NCI-H2029 (cell line): ENCODE measurements at places on chromosomes 4 and X.

DNA sequence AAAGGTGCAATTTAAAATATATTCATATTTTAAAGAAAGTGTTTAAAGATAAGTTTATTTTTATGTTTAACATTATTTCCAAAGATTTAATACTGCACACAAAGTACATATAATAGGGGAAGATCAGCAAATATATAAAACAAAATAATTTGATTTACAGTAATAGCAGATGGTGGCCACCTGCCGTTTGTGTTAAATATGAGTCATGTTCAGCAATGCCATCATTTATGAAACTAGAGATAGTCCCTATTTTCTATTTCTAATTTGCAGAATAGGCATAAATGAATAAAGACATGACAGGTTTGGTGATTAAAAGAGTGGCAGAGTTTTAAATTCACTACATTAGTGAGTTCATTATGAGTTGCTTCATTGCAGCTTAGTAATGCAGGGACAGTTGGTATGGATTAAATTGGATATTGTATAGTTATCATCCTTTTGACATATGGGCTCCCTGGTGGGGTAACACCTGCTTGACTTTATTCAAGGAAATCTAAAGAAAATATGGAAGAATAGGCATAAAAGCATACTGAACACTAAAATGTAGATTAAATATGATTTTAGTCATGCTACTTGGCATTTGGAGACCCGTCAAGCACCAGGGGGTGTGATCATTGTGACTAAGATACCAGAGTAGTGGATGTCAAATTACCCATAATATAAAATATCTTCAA is 78.8 kb upstream of the BANK1 start:
- no peak for DNase-seq

- no peak for DNase-seq
These were observed 144.8 kb downstream of the NWD2 start for GRCh38 chr4:37389366-37389765.

- DNase-seq: no peak
These were observed 24.2 kb upstream of the VSIG1 start for GRCh38 chrX:108020631-108021030.

- no peak for DNase-seq
These were observed 1511.0 kb downstream of the ARAP2 start for GRCh38 chr4:34733185-34733941.

- DNase-seq: no peak
These were observed 11.9 kb downstream of the HTT-AS start for GRCh38 chr4:3062471-3062870.

GRCh38 chr4:1807332-1807777 is 14.3 kb downstream of the FGFR3 start:
- DNase-seq: no peak

DNA sequence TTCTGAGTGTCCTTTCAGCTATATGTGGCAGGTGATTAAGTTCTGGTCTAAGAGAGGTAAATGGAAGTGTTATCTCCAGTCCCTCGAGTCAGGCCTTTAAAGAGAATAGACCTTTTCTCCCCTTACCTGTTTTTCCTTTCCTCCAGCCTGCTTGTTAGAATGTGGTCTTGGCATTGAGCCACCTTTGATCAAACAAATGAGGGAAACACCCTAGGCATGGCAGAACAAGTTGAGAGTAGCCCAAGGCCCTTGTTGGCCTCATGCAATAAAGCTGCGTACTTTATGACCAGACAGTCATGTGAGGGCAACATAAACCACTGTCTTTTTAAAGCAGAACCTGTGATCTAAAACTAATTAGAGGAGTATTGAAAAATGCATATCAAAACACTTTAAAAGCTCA is 13.2 kb upstream of the IL13RA2 start:
- DNase-seq: no peak

DNA sequence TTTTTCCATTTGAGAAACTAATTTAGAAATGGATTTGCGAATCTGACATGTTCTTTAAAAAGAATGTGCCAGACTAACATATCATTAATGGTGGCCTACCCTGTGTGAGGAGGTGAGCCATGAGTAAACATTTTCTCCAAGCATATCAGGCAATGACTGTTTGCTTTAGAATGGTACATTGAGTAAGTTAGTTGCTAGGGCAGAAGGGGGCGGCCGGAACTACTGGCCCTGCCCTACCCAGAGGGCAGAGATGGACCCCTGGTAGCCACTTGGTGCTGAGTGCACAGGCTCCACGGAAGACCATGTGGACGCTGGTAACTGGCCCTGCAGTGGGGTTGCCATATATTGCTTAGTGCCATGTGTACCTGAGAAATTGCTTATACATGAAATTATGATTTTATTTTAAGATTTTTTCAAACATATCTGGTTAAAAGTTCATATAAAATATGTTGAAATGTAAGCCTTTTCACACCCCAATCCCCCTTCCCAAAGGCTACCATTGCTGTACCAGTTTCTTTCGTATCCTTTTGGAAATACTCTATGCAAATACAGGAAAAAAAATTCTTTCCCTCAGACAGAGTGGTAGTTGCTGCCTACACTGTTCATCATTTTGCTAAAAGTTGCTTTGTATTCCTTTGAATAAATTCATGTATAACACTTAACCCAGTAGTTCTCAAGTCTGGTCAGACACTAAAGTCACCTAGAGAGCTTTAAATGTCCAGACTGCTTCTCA is 8.8 kb downstream of the FNIP2 start:
- DNase-seq: no peak

DNA sequence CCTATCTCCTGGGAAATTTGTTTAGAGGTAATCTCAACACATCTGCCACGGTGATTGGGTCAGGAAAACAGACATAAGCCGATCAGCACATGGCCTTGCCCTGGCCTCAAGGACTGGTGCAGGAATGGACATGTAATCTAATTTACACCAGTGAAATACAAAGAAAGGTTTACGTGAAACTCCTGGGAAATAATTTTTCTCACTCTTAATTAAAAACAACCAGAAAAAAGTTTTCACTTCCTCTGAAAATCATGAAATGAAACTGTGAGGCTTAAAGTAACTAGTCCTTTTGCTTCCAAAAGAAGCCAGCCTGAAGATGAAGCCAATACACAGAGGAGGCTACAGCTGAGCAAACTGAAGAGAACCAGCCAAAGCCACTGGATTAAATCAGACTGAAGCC is 154.1 kb upstream of the FAM241A start:
- DNase-seq: no peak

GRCh38 chrX:37425370-37425769 is 76.2 kb downstream of the PRRG1 start:
- DNase-seq: no peak
